ENCODE measurements at places on chromosomes 12 and 14. TPM values are rescaled to one million over a fixed set of nuclear protein-coding genes. Genes with fewer than 3 reads are reported as not detected.

Gene TMEM52B
- 0.10 TPM for total RNA-seq

Gene KRT80
- total RNA-seq: 4.7 TPM

Gene KCNA1
- not detected for total RNA-seq

Gene PTGDR
- not detected for total RNA-seq

Gene KLHL33
- total RNA-seq: not detected

Gene ACOT4
- 0.19 TPM for total RNA-seq

Gene PAX9
- total RNA-seq: 5.2 TPM

- no peak for DNase-seq
Measured at GRCh38 chr12:94783343-94783742, 133.0 kb upstream of the TMCC3 start.

DNA sequence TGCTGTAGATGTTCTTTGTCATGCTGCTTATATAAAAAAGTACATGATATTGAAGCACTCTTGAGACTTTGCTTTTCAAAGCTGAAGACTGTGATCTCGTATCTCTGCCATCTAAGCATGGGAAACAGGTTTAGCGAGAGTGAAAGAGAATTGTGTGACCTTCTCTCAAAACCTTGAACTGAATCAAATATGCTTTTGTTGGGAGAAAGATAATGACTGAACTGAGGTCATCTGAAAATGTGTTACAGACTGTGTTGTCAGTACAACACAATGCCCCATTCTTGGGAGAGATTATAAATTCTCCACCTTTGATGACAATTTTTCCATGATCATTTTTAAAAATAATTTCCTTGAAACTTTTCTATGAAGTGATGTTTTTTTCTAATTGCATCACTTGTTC, 272.1 kb upstream of the SEL1L start:
- DNase-seq: no peak

- no peak for DNase-seq
Measured at GRCh38 chr14:93797071-93797470, 8.8 kb upstream of the PRIMA1 start.

DNA sequence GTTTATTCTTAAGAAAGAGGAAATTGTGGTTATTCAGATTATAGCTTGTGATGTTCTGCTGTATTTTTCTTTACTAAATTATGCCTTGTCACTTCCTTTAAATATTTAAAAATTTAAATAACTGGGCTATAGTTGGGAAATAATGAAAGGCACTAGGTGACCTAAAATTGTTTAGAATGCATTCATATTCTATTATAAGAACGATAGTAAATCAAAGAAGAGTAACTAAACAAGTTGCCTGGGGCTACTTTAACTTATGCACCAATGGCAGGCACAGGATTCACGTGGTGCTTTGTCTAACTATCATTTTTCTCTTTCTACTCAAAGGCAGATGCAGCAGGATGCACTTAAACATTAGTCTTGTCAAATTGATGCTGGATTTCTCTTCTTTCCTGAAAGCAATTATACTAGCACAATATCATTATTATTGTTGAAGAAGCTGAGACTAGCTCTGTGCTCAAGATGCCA, 190.7 kb upstream of the PPFIA2 start:
- DNase-seq: no peak

GRCh38 chr14:24959791-24960331, 90.1 kb downstream of the STXBP6 start:
- no peak for DNase-seq

DNA sequence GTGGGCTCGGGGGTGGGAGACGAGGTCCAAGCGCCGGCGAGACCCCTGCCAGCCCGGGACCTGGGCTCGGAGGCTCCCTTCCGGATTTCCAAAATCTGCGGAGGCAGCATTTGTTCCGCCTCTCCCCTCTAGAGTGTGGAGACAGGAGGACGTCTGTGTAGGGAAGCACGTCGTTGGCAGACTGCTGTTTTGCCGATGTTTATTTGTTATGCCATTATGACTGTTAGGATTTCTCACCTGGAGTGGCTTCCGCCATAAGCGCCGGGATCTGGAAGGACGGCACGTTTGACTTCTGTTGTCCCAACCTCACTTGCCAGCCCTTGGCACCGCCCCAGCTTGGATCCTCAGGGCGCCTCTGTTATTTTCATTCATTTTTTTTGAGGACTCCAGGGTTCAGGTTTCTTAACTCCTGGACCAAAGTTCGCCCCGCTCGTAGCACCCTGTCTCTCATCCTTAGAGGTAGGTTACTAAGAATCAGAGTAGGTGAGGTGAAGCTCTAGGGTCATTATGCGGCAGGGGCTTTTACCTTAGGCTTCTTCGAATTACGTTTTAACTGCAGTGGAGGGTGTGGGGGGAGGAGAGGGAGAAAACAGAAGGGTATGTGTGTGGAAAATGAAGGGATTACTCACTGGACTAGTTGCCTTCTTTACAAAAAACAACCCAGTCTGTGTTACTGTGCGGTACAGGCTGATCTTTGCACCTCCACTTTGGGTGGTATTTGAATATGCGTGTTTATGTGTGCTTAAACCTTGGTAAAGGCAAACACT, 547 bp upstream of the PYGL start:
- peak; percentile 37 for DNase-seq

- no peak for DNase-seq
Measured at GRCh38 chr12:110906083-110906482, 14.3 kb downstream of the MYL2 start.

DNA sequence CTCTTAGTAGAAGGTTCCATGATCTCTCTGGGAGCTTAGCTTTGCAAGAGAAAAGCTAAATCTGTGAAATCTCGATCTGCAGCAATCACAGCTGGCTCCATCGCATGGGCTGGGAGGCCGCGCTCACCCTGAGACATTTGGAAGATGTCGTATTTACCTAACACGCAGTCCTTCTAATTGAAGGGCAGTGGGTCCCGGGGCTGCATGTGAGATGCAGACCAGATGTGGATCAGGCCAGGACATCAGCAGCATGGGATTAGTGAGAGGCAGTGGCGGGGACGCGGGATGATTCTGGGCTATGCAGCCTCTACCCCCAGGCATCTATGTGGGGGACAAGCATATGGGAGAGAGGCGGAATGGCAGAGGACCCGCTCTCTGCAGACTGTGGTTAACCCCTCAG, 312.4 kb upstream of the RTL1 start:
- DNase-seq: no peak

DNA sequence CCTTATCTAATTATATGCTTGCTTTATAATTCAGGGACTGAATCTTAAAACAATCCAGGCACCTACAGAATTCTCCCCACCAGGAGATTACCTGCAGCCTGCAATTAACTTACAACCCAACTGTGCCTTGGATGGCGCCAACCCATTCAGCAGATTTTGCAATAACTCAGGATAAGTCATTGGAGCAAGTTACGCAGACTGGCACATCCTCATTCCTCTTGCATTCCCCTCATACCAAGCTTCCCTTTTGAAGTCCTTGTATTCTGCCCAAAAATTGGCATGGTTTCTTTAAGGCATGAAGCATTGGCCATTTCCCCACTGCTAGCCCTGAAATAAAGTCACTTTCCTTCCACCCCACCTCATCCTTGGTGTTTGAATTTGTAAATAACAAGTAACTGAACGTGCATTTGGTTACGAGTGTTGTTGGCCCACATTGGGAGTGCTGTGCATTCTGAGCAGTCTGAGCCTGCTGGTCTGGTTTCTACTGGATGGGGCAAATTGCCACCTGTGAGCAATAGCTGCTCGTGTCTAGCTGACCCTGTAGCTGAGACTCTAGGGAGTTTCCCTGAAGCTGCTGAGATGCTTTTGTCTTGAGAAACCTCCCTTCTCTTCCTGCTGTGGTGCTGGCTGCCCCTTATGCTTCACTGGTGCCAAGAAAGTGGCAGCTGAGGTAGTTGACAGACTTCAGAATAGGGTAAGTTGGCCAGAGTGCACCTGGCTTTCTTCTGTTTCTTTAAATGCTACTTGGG, 99.2 kb upstream of the SCAF11 start:
- no peak for DNase-seq

- DNase-seq: peak; percentile 92
Measured at GRCh38 chr14:45249856-45250575, 3.0 kb downstream of the MIS18BP1 start.

DNA sequence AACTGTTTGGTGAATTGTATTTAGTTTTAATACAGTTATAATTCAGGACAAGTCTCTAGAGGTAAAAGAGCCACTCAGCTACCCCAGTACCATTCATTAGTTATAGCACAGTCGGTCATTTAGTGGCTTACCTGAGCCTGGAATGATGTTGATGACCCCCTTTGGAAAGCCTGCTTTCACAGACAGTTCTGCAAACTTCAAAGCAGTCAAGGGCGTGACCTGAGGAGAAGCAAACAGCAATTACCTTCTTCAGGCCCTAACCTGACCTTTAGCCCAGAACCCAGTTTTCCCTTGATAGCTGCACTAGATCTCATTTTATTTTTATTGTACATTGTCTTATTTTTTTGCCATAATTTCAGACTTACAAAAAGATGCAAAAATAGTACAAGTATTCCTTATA, 43.8 kb downstream of the ALDH1L2 start:
- no peak for DNase-seq

GRCh38 chr12:120010661-120011230, 21.7 kb downstream of the BICDL1 start:
- DNase-seq: no peak
